ENCODE measurements at places on chromosomes 1 and 21. TPM values are rescaled to one million over a fixed set of nuclear protein-coding genes. Genes with fewer than 3 reads are reported as not detected.

The OVAAL gene
- not detected for total RNA-seq

The GUCA2A gene
- total RNA-seq, result not detected

The CNST gene
- total RNA-seq, result 15.9 TPM

The KIAA0040 gene
- 36.8 TPM for total RNA-seq

The OR2L2 gene
- total RNA-seq, result not detected

The JAM2 gene
- 18.4 TPM for total RNA-seq

The GBP3 gene
- 57.7 TPM for total RNA-seq

The RORC gene
- total RNA-seq, result 16.2 TPM

The LYPD8 gene
- not detected for total RNA-seq

DNA sequence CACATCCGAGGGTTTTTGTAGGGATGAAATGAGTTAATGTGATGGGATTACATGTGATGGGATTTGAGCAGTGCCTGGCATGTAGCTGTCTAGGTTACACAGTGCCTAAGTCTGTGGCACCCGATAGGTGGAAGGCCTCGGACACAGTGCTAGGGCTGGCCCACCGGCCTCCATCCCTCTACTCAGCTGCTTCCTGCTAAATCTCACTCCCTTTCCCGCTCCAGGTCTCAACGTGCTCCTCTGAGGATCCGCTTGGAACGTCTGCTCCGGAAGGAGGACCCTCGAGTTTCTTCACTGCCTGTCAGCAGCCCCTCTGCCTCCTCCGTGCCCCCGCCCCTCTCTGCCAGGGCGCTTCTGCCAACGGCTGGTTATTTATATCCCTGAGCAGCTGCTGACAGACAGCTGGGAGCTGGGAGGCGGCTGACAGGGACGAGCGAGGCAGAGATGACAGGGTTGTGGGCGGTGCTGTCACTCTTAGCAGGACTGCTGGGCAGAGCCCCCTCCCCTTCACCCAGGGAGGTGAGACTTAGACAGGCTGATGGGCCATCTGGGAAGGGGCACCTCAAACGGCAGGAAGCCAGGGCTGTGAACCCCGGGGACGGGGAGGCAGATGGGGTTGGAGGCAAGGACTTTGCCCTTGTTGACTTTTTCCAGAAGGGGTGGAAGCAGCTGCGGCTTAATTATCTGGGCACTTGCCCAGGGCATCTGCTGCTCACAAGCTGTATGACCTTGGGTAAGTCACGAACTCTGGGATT, 26.6 kb upstream of the LRRN2 start:
- no peak for DNase-seq

- no peak for DNase-seq
These were observed 155.0 kb upstream of the EDN2 start for GRCh38 chr1:41639332-41639936.

GRCh38 chr1:151294742-151295462, 12.8 kb downstream of the ZNF687 start:
- no peak for DNase-seq

- DNase-seq, result no peak
These were observed 401.2 kb upstream of the VAMP3 start for GRCh38 chr1:7369866-7370265.

- DNase-seq, result peak; percentile 20
These were observed 15.4 kb downstream of the AHDC1 start for GRCh38 chr1:27588256-27589232.

- DNase-seq, result no peak
These were observed 52.2 kb downstream of the ZBTB40 start for GRCh38 chr1:22503721-22504410.

- DNase-seq, result no peak
These were observed 9.2 kb upstream of the SLC6A9 start for GRCh38 chr1:44040418-44040817.

GRCh38 chr1:218254296-218254946, 30.7 kb upstream of the RRP15 start:
- DNase-seq, result peak; percentile 5

DNA sequence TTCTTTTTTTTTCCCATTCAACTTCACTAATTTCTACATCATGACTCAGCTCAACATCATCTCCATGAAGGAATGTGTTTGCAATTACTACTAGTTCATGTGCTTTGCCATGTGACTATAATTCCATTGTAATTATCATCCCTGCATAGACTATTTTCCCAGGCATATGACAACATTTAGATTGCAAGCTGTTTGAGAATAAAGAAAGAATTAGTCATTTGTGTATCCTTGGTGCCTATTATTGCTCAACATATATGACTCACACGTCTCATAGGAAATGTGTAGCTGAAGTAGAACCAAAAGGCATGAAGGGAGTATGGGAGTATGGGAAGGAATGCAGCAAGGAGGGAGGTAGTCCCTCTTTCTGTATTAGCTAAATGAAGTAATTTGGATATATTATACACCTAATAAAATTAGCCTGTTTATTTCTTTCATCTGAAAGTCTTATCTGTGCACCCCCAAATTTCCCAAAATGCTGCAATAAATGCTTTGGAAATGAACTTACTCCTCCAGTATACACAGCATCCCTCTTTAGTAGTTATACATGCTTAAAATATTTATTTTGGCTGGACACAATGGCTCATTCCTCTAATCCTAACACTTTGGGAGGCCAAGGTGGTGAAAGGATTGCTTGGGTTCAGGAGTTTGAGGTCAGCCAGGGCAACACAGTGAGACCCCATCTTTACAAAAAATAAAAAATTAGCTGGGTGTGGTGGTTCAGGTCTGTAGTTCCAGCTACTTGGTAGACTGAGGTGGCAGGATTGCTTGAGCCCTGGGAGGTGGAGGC, 316.9 kb upstream of the ADGRL4 start:
- DNase-seq, result peak; percentile 6

DNA sequence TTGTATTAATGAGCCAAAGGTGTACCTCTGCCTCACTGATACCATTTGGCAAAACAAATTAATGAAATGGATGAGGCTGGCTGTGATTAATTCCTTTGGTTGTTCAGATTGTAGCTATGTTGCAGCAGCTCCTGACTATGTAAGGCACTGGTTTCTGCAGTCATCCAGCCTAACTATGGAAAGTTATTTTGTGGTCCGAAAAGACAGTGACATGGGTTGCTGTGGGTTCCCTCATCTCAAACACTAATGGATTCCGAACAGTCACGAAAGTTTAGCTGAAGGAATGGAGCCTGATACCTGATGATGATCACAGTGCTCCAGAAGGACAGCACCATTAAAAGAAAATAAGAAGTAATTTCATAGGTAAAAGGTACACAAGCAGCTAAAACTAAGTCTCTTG, 42.6 kb downstream of the WASF2 start:
- no peak for DNase-seq

- no peak for DNase-seq
These were observed 203.3 kb upstream of the JUN start for GRCh38 chr1:58986996-58987767.

GRCh38 chr1:1435106-1435903, at the start of gene VWA1:
Gene VWA1 (plus strand): TSS chr1:1435690. CDS start chr1:1435749, 59 bp downstream.
- DNase-seq, result peak; percentile 92

- DNase-seq, result no peak
These were observed 19.4 kb downstream of the CLIC6 start for GRCh38 chr21:34688145-34688544.

- DNase-seq, result no peak
These were observed 183.4 kb upstream of the GALNT2 start for GRCh38 chr1:229883504-229884200.

- no peak for DNase-seq
These were observed 349 bp downstream of the ADGRB2 start for GRCh38 chr1:31763671-31764311.

DNA sequence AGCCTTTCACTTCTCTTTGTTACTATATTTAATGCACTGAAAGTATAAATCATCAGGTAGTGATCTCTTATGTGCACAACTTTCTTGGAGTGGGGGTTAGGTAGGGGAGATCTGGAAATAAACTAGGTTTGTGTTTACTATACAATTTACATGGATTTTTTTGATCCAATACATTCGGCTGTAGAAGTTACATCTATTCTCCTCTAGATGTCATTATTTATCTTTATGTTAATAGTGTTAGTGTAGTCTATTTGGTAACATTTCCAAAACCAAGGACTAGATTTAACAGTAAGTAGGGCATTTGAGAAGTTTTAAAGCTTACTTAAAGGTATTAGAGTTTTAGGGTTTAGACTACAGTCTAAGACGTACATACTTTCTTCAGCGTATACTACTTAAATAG, 5.4 kb downstream of the VPS45 start:
- DNase-seq, result no peak

- DNase-seq, result no peak
These were observed 12.0 kb downstream of the COQ8A start for GRCh38 chr1:226952118-226952441.

DNA sequence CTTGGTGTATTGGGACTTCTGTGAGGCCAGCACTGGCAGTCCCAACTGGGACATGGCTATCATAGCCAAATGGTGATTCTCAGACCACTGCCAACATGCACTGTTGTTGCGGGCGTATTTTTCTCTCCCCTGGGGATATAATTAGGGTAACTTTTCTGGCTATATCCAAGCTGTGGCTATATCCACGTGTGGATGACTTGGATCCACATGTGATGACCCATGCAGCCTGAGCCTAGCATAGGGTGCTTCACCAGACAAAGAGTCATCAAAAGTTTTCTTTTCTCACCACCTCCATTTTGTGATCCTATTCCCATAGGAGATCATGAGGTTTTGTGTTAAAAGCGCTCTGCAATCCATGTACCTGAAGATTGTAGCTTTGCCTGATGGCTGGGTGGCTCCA, 51.2 kb upstream of the CSF3R start:
- no peak for DNase-seq

GRCh38 chr1:60864722-60865121, 217.6 kb upstream of the NFIA start:
- no peak for DNase-seq

DNA sequence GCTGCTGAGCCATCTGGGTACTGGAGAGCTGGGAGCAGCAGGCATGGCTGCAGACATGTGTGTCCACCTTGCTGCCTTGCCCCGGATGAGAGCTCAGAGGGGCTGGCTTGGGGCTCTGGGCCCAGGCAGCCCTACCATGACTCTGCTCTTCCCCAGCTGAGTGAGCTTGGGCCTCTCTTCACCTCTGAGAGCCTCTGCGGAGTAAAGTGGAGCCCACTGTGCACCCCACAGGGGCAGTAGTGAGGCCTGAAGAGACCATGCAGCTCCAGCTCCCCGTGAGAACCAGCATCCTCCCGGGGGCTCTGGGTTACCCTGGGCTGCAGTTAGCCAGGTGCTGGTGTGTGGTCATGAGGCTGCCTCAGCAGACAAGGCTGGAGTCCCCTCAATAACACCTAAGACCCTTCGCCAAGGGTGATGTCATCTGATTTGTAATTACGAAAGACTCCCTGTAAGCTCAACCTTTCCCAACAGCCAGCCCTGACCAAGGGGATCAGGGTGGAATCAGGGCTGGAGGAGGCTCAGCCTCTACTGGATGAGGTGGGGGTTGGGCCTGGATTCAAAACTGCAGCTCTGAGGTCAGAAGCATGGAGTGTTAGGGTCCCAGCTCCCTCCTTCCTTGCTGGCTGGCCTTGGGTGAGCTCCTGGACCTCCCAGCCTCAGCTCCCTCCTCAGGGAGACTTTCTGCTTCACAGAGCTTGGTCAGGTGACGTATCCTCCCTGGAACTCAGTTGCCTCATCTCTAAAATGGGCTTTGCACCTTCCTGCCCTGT, 308.0 kb downstream of the MATN1 start:
- DNase-seq, result no peak
